Cardiac muscle cell (in vitro differentiated cells and primary cell): ENCODE measurements at places on chromosomes 1 and 21. TPM values are rescaled to one million over a fixed set of nuclear protein-coding genes. Genes with fewer than 3 reads are reported as not detected.

GRCh38 chr21:37445228-37445627 is 78.7 kb downstream of the DYRK1A start:
- DNase-seq = peak; percentile 77
- no peaks in the 10 kb centered on the region for H3K36me3 ChIP-seq
- H3K27ac ChIP-seq = peak overlapping the region; percentile 38

- H3K4me3 ChIP-seq = no peak overlapping the region
- peaks cover 10% of the 10 kb centered on the region for H3K4me1 ChIP-seq
- H3K36me3 ChIP-seq = no peaks in the 10 kb centered on the region
- no peaks in the 10 kb centered on the region for H3K27me3 ChIP-seq
These were observed 44.7 kb downstream of the ABCG1 start for GRCh38 chr21:42263591-42264131.

GRCh38 chr1:39368045-39368444 is 123.4 kb upstream of the BMP8A start:
- peaks cover 57% of the 10 kb centered on the region for H3K36me3 ChIP-seq
- H3K27ac ChIP-seq = peak overlapping the region; percentile 28
- no peak overlapping the region for H3K4me3 ChIP-seq
- H3K27me3 ChIP-seq = no peaks in the 10 kb centered on the region
- no peak for DNase-seq

Gene ANGEL2
- polyA plus RNA-seq = 25.1 and 37.5 TPM in 2 replicates

Gene CCDC17
- polyA plus RNA-seq = 1.9 and 3.1 TPM in 2 replicates

Gene MMP23B
- polyA plus RNA-seq = 11.3 and 14.1 TPM in 2 replicates

Gene GBP1
- polyA plus RNA-seq = 1.6 and 2.4 TPM in 2 replicates

Gene SHISAL2A
- not detected in 2 replicates for polyA plus RNA-seq

DNA sequence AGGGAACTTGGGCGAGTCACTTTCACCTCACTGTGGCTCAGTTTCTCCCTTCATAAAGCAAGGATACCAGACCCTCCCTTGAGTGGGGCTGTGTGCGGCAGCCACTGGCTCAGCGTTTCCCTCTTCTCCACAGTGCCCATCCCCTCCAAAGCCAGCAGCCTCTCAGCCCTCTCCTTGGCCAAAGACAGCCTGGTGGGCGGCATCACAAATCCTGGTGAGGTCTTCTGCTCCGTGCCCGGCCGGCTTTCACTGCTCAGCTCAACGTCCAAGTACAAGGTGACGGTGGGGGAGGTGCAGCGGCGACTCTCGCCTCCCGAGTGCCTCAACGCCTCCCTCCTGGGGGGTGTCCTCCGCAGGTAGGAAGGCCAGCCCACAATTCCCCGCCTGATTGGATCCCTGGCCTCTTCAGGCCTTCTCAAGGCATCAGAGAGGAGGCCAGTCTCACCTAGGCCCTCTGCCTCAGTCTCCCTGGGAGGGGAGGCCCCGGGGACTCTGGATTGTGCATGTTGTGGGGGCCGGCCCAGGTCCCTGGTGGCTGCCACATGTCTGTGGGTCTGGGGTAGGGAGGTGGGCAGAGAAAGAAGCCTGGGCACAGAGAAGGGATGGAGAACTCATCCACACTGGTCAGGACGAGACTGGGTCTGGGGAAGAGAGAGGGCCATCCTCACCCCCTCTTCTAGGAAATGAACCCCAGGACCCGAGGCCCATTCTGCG is 15.2 kb downstream of the TFAP2E start:
- no peak overlapping the region for H3K4me3 ChIP-seq
- no peak overlapping the region for H3K27ac ChIP-seq
- H3K4me1 ChIP-seq = no peaks in the 10 kb centered on the region
- DNase-seq = no peak
- H3K27me3 ChIP-seq = no peaks in the 10 kb centered on the region

Gene OMA1
- 10.8 and 11.7 TPM in 2 replicates for polyA plus RNA-seq

DNA sequence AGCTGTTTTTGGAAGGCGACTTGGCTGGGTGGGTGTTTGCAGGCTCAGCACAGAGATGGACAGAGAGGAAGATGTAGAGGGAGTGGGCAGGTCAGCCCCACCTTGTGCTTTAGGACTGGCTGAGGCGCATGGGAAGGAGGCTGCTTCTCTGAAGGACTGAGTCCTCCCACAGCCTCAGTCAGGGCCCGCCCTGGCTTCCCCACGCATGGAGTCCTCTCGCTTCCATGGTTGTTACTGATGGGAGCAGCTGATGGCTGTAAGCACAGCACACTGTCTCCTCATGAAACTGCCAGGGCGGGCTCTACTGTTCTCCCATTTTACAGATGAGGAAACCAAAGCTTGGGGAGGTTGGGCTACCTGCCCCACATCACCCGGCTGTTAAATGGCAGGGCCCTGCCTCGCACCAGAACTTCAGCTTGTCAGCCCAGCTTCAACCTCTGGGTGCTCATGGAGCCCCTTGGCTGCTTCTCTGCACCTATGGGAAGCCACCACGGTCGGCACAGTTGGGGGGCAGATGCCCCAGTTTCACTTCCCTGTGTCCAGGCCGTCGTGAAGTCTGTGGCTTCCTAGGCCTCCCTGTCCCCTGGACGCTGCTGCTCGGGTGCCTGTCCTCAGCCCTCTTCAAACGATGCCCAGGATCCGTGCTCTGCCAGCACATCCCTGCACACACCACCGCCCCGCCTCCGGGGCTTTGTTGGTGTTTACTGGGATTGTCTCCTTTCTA is 2.4 kb downstream of the TMEM201 start:
- no peak for DNase-seq
- H3K4me1 ChIP-seq = peaks cover 15% of the 10 kb centered on the region
- H3K36me3 ChIP-seq = no peaks in the 10 kb centered on the region
- no peak overlapping the region for H3K4me3 ChIP-seq
- no peaks in the 10 kb centered on the region for H3K27me3 ChIP-seq

DNA sequence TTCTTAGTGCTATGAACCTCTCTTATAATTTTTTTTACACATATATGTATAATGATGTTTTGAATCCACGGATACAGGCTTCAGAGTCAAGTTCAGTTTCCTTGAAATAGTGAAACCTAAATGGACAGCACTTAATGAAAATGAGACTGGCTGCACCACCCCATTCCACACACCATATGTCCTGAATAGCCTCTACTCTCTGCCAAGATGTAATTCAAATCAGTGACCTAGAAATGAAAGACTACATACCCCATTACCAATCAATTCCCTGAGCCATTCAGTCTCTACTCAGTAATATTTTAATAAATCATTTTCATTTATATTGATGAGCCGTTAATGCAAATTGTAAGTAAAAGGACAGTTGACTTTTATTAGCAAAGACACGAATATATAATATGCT is 614.9 kb upstream of the TMPRSS15 start:
- H3K4me3 ChIP-seq = no peak overlapping the region
- no peaks in the 10 kb centered on the region for H3K36me3 ChIP-seq
- no peak overlapping the region for H3K27ac ChIP-seq

- no peak overlapping the region for H3K27ac ChIP-seq
- no peak for DNase-seq
- H3K4me1 ChIP-seq = no peaks in the 10 kb centered on the region
- H3K27me3 ChIP-seq = no peaks in the 10 kb centered on the region
- H3K36me3 ChIP-seq = no peaks in the 10 kb centered on the region
These were observed 29.2 kb downstream of the FMO1 start for GRCh38 chr1:171277534-171277933.

DNA sequence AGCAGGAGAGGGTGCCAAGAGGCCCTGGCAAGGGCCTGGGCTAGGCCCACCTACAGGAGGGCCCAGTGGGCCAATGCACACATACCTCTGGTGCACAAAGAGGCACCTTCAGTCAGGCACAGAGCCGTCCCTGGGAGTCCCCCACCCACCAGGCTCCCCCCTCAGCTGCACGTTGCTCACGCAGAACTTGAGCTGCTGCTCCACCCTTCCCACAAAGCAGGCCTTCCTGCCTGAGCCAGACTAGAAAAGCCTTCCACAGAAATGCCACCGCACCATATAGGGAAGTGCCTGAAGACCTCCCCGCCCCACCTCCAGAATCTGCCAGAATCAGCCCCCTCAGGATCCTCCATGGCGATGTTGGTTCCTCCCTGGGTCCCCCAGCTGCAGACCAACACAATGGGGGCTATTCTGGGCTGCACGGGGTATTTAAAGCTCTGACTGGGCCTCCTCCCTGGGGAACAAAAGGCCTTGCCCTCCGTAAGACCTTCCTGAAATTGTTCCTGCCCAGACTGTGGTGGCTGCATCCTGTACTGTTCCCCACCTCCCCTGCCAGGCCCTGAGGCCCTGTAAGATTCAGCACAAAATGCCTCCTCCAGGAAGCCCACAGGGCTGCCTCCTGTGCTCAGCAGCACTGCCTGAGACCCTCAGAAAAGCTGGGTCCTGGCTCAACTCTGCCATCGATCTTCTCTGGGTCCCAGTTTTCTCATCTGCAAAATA is 27.2 kb downstream of the HSPG2 start:
- DNase-seq = peak; percentile 72
- H3K27ac ChIP-seq = peak overlapping the region; percentile 99
- H3K27me3 ChIP-seq = no peaks in the 10 kb centered on the region
- H3K4me3 ChIP-seq = no peak overlapping the region

- no peaks in the 10 kb centered on the region for H3K4me1 ChIP-seq
- H3K27ac ChIP-seq = no peak overlapping the region
- no peak for DNase-seq
- no peaks in the 10 kb centered on the region for H3K27me3 ChIP-seq
These were observed 19.5 kb upstream of the AJAP1 start for GRCh38 chr1:4634793-4635406.

DNA sequence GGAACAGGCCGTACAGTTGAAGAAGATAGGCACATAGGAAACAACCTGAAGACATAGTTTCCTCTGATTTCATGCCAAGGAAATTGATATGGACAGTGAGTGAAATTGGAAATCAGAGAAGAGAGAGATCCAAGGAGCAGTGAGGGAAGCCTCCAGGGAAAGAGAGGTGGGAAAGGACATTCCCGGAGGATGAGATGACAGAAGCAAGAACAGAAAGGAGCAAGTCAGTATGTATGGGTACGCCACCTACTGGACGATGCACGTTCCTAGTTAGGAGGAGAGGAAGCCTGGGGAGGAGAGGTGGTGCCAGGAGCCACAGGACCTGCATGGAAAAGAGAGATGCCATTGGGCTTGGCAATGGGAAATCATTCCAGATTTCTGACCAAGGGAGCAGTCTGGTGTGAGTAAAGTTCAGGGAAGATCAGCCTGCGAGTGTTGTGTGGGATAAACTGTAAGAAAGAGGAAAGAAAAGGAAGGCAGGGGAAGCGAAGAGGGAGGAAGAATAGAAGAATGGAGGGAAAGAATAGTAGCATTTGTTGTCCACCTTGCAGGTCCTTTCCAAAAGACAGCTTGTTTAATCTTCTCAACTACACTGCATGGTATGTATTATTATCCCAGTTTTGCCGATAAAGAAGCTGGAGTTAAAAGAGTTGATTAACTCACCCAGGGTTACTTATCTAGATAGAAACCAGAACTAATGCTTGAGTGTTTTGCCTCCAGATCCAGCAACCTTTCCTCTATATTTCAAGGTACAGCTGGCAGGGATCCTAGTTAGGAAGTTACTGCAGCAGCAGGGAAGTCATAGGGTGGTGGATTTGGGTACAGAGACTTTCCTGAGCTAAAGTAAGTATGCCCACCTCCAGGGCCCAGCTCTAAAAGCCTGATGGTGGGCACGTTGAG is 27.4 kb downstream of the C1orf116 start:
- H3K4me1 ChIP-seq = no peaks in the 10 kb centered on the region
- no peaks in the 10 kb centered on the region for H3K27me3 ChIP-seq
- DNase-seq = peak; percentile 75
- H3K27ac ChIP-seq = no peak overlapping the region
- H3K36me3 ChIP-seq = no peaks in the 10 kb centered on the region

GRCh38 chr1:234478481-234479309 is at the start of gene TARBP1:
TSS of gene TARBP1 (minus strand) at chr1:234479179. CDS start at chr1:234479103, 76 bp downstream.
- H3K36me3 ChIP-seq = no peaks in the 10 kb centered on the region
- peaks cover 6% of the 10 kb centered on the region for H3K4me1 ChIP-seq
- peaks cover 27% of the 10 kb centered on the region for H3K27me3 ChIP-seq
- peak within 1 kb of the TSS; percentile 96 for H3K4me3 ChIP-seq
- peak within 1 kb of the TSS; percentile 93 for H3K27ac ChIP-seq

Gene LCE1A
- polyA plus RNA-seq = not detected in 2 replicates
